Fibroblast of the aortic adventitia (primary cell): ENCODE measurements at places on chromosomes 4 and X. TPM values are rescaled to one million over a fixed set of nuclear protein-coding genes. Genes with fewer than 3 reads are reported as not detected.
A peak's percentile ranks its signal among the peaks of the same experiment; 100 is the strongest.

GRCh38 chrX:103061486-103061885, 2.5 kb downstream of the BEX1 start:
- DNase-seq = no peak

The CXCR3 gene
- not detected in 2 replicates for total RNA-seq

DNA sequence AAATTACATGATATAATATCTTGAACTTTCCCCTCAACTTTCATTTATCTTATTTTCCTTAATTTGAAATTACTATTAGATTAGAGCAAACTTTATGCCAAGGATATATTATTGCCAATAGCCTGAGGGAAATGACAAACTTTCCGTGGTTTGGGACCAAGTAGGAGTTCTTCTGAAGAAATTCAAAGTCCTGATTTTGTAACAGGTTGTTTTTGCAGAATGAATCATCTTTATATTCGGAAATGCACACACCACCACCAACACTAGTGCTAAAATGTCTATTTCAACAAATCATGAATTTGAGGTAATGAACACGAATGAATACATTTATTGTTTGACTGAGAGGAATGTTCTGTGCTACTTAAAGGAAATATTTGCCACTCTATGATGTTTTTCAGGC, 226.7 kb downstream of the GRIA2 start:
- no peak for DNase-seq

The TLR6 gene
- 2.2 and 5.0 TPM in 2 replicates for total RNA-seq

DNA sequence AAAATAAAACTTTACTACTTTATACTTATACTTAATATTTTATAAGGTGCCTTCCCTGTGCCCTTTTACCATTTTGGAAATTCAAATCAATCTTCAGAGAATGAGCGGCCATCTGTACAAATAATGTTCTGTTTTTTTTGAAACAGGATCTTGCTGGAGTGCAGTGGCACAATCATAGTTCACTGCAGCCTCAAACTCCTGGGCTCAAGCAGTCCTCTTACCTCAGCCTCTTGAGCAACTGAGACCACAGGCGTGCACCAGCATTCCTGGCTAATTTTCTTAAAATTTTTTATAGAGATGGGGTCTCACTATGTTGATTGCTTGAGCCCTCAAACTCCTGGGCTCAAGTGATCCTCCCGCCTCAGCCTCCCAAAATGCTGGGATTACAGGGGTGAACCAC, 53.5 kb downstream of the FAM114A1 start:
- no peak for DNase-seq

GRCh38 chr4:154024097-154024694, 235.3 kb upstream of the SFRP2 start:
- DNase-seq = no peak

DNA sequence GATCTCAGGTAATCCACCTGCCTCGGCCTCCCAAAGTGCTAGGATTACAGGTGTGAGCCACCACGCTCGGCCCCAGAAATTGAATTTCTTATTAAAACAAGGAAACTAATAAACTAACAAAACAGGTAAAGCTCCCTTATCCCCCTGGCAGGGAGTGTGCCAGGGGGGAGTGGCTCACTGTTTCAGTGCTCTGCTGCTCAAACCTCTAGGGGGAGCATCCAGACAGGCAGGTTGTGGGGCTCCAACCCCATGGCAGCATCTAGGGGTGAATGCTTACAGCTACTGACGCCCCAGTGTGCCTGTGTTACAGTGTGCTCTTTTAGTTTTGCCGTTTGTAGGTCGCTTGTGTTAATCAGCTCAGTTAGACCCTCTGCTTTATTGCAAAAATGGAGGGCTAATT, 605.0 kb downstream of the GABRG1 start:
- DNase-seq = no peak

- DNase-seq = peak; percentile 12
Measured at GRCh38 chr4:123659730-123660129, 263.1 kb downstream of the SPRY1 start.

The RPL36A gene
- 1,088 and 1,131 TPM in 2 replicates for total RNA-seq

DNA sequence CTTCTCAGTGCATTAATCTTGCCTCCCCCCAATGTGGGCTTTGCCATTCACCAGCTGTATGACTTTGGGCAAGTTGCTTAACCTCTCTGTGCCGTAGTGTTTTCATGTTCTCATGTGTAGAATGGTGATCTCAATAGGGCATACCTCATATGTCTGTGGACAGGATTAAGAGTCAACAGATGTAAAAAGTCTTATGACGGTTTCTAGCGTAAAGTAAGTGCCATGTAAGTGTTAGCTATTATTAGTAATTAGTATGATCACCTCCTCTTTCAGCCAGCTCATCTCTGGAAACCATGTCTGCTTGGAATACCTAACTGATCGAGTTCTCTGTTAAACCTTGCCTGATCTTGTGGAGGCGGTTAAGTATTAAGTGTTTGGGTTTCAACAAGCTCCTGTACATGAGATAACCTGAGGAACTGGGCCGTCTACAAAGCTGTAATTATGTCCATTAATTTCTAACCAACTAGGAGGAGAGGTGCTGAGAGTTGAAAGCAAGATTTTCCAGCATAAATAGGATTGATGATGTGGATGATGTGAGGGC, 66.3 kb downstream of the TSC22D3 start:
- no peak for DNase-seq

The TLR7 gene
- total RNA-seq = not detected in 2 replicates

DNA sequence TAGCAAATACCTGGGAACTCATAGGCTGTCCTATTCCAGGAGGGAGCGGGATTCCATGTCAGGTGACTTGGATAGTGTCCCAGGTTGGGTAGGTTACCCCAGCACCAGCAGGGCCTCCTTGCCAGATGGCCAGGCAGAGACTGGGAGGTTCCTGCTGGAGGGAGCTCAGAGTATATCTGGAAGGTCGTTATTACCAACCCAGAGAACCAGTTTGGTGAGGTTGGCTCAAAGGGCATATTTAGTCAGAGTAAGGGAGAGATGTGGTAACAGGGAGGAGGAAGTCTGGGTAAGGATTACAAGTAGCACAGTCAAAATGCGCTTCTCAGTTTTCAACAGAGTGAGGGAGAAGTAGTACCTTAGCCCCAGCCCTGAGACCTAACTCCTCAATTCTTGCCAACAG, 53.3 kb upstream of the LNX1 start:
- no peak for DNase-seq

GRCh38 chr4:3322059-3322550, 29.3 kb downstream of the RGS12 start:
- DNase-seq = peak; percentile 76

DNA sequence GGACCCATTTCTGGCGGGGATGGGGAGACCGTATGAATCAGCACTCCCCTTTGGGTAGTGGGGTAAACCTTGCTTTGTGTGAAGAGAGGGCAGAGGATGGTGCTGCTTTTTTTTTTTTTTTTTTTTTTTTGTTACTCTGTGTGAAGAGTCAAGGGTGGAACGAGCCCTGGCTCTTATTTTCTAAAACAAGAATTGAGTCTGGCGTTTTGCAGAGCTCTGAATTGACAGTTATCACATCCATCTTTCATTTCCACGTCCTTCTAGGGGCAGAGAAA, 1.2 kb downstream of the SLAIN2 start:
- DNase-seq = no peak
